ENCODE measurements at places on chromosomes 3 and 15.
A peak's percentile ranks its signal among the peaks of the same experiment; 100 is the strongest.

DNA sequence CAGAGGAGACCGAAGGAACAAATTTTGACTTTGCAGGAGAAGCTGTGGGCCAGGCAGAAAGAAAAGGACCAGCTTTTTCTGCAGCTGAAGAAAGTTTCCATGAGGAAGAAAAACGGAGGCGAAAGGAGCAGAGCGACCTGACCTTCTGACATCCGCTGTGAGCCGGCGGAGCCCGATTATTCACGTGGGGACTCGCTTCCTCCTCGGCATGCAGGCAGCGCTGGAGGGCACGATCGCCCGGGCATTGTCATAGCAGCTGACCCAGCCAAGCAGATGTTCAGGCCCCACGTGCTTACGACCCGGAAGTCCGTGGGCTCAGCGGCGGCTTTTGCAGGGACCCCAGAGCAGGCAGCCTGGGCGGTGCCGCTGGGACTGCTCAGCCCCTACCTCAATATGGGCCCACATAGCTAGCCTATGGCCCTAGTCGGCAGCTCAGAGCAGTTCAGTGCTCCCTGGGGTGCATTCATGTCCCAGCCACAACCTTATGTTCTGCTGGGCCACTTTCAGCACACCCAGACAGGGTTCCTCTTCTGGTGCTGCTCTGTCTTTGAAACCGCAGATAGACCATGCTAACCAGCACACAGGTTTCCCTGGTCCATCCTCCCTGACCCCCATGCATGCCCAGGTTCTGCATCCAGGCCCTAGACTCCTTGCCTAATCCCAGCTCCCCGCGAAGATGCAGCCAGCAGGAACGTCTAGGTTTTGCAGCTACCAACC lies 10.5 kb upstream of the EIF4A2 start:
- no peak for DNase-seq

DNA sequence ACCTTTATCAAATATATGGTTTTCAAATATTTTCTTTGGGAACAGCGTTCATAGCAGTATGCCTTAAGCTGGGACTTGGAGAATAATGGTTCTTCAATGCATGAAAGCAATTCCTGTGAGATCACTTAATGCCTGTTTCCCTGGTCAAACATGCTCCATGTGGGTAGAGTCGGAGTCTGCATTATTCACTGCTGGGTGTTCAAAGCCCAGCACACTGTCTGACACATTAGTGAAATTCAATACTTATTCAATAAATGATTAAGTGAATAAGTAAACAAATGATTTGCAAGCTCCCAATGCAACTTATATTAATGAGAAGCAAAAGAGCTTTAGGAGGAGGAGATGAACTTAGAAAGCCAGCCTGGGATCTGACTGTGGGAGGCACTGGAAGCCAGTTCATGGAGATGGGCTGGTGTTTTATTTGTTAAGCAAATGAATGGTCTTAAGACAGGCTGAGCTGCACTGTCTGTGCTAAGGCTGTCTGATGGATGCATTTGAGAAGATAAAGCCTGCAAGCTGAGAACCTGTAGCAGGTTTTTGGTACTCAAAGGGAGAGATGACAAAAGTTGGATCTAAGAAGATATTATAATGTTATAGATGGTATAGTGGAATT lies 490.8 kb downstream of the MCTP2 start:
- peak; percentile 65 for DNase-seq

GRCh38 chr3:150770681-150771080 lies 7.7 kb upstream of the SIAH2 start:
- no peak for DNase-seq

DNA sequence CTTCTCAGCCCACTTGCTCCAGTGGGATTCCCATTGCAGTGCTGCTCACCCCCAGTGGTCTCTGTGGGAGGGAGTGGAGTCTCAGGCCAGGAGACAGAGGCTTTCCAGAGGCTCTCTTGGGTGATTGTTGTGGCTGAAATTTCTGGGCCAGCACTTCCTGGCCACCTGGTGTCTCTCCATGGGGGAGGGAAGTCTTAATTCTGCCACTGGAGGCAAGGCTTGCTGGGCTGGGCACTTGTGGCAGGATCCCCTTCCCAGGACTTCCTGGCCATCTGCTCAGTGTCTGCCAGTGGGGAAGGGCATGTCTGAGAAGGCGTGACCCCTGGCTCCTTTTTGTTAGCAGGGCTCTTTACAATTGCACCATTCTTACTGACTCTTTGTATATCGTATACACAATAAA lies 351.8 kb downstream of the GABRB3 start:
- no peak for DNase-seq

GRCh38 chr15:70101459-70102113 lies 3.9 kb upstream of the TLE3 start:
- peak; percentile 98 for DNase-seq
